ENCODE measurements at places on chromosomes 2 and 18.

- DNase-seq = no peak
Measured at GRCh38 chr2:175039490-175039889, 34.3 kb upstream of the CHN1 start.

GRCh38 chr2:69122271-69122670, 109.3 kb downstream of the ANTXR1 start:
- DNase-seq = no peak

DNA sequence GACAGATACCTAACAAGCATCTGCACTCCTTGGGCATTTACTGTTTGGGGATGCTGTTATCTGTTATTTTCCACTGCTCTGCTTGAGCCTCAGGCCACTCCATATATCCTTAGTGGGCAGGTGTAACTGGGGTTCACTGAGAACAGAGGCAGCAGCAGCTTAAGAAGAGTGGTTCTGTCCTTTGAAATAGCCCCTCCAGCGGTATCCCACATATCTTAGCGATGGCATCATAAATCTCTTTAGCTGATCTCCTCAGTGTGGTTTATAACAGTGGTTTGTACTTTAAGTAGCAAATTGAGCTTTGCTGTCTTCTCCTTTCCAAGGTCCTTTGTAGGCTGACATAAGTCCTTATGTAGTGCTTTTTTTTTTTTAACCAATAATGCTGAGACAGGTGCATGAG, 79.7 kb upstream of the RPRM start:
- no peak for DNase-seq

DNA sequence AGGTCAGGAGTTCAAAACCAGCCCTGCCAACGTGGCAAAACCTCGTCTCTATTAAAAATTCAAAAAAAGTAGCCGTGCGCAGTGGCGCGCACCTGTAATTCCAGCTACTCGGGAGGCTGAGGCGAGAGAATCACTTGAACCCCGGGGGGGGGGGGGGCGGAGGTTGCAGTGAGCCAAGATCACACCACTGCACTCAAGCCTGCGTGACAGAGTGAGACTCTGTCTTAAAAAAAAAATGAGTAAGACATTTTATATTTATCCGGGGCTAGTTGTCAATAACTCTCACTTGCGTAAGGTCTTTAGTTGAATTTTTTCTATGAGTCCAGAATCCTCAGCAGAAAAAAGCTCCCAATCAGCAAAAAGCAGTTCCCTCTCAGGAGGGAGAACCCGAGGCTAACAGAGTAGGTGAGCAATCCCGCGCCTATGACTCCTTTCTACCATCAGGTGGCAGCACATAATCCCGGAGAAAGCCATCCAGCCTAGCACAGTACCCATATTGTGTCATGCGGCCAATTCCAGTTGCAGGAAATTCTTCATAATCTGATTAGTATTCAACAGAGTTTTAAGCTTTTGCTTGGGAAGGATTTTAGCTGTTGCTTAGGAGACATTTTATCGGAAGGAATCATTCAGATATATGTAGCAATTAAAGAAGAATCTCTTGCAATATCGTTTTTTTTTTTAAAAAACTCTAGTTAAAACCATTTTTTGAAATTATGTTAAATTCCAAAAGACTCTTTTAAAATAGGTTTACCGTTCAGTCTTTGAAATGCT, 11.9 kb upstream of the CRYGA start:
- DNase-seq = peak; percentile 44

GRCh38 chr2:145040433-145040832, 520.5 kb upstream of the ZEB2 start:
- DNase-seq = no peak

DNA sequence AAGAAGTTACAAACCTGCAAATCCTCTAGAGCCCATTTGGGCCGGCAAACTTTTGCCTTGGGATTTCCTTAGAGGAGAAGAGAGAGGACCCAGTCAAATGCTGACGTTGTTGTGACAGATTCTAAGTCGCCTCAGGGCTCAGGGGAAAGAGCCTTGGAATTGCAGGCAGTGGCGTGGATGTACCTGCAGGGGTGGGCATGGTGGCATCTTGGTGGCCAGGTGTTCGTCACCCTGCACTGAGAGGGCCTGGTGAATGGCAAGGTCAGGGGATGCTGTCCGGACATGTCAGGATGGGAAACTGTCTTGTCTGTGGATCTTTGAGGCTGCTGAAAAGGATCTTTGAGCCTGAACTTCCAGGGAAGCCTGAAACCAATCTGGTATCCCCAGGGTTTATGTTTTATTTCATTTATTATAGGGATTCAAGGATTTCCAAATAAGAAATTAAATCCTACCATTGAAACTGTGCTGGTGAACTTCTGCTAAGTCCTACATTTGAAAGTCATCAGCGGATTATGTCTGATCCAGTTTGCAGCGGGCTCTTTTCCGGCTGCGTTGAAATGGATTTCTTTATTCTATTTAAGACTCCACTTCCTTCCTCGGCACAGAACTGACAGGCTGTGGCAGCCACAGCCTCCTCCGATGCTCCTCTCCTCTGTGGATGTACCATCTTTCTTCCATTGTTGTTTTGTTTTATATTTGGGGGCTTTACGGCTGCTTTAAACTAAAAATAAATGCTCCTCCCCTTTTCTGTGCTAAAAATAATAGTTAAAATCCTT, 207.6 kb downstream of the AGAP1 start:
- no peak for DNase-seq

DNA sequence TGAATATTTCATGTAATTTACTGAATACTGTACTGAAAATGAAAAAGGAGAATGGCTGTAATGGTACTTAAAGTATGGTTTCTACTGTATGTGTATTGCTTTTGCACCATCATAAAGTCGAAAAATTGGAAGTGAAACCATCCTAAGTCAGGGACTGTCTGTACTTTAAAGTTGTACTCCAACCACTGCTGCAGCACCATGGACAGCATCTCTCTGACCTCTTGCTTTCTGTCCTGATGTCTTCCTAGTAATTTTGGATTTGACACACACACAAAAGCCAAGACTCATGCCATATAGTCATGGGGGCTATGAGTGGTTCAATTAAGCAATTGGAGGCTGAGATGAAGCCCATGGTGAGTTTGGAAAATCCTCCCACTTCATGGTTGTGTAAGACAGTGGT, 256.3 kb upstream of the PKDCC start:
- DNase-seq = no peak

- no peak for DNase-seq
Measured at GRCh38 chr2:51350100-51350499, 318.2 kb upstream of the NRXN1 start.

DNA sequence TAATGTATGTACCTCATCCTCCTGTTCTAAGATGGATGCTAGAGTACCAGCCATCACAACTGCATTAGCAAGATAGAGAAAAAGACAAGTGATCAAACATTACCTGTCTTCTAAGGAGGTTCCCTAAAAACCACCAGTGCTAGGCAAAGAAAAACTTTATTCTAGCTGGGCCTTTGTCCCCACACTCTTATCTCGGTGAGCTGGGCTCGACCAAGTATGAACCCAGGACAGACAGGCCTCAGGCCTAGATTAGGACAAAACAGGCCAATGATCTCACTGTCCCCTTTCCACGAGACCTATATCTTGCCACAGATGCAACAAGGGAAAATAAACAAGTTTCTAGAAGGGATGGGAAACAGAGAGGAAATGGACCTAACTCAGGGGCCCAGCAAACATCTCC, 127.6 kb upstream of the PKDCC start:
- no peak for DNase-seq

GRCh38 chr2:139613264-139613663, 833.1 kb upstream of the NXPH2 start:
- DNase-seq = no peak

DNA sequence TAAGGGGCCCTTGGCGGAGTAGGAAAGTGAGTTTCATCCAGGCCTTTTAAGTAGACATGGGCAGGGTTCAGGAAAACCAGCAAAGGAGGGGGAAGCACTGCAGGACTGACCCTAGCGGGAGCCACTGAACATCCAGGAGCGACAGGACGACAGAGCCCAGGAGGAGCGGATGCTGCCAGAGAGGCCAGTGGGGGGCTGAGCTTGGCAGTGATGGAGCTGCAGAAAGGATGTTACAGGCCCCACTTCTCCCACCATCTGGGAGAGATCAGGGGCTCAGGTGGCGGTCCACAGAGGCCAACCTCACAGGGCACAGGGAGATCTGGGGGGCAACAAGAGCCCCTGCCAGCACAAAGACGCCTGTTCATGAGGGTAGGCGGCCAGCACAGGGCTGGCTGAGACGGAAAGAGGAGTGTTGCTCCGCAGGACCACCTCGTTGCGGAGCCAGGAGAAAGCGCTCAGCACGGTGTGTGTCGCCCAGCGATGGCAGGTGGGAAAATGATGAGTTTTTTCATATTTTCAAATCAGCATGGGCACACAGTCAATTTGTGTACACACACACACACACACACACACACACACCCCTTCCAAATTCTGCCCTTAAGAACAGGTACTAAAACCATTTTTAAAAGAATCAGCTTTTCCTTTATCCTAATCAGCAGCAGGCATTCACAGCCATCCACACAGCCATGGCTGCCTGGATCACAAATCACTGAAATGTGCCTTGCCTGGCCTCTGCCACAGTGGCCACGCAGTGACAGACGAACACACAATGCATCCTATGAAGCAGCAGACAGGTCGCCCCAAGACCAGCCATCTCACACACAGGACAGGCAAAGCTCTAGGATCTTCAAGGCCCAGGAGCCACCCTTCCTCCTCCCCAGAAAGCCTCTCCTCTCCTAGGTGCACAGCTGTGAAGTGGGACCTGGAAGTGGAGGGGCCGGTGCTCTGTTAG, 63.2 kb downstream of the NDUFA10 start:
- DNase-seq = no peak

GRCh38 chr2:27356056-27356381, 545 bp downstream of the GTF3C2 start:
- DNase-seq = no peak

GRCh38 chr2:217667512-217667911, 335.3 kb downstream of the TNS1 start:
- DNase-seq = no peak

- DNase-seq = no peak
Measured at GRCh38 chr2:111201214-111201613, 80.5 kb downstream of the BCL2L11 start.

GRCh38 chr2:128444121-128444771, 125.6 kb upstream of the HS6ST1 start:
- no peak for DNase-seq

DNA sequence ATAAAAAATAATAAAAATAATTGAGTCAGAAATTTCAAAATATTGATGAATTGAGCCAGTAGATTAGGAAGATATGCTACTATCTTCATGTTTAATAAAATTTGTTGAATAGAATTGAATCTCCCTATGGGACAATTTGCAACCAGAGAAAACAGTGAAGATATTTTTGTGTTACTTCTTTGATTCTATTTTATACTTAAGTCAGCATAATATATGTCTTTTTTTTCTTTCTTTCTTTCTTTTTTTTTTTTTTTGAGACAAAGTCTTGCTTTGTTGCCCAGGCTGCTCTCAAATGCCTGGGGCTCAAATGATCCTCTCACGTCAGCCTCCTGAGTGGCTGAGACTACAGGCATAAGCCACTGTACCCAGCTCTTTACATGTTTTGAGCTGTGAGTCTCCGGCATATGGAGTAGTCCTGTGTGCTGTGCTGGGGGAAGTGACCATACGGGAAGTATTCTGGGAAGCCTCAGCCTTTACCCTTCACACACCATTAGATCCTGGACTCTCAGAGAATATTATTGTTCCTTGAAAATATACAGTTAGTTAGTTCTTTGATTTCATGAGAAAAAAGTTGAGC, 13.8 kb upstream of the IAH1 start:
- no peak for DNase-seq

DNA sequence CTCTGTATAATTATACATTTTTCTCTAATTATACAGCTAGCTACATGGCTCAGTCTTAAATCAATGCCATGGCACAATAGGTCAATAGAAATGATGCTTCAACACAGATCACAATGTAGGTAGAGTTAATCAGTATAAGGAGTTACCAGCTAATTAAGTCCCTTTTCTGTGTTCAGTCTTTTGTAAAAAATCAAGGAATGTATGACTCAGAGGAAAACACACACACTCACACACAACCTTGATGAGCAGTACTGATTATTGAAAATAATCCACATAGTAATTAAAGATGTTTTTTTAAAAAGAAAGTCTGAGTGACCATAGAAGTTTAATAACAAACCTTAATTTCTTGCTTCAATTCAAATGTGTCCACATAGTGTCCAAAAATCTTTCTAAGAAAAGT, 691.3 kb downstream of the LRP1B start:
- no peak for DNase-seq

GRCh38 chr2:121210691-121211090, 74.3 kb downstream of the TFCP2L1 start:
- DNase-seq = no peak

GRCh38 chr18:27298214-27298804, 113.2 kb upstream of the CHST9 start:
- DNase-seq = no peak

GRCh38 chr18:51645607-51646006, 448.1 kb upstream of the MEX3C start:
- no peak for DNase-seq

GRCh38 chr2:101328474-101329007, 20.0 kb upstream of the RNF149 start:
- no peak for DNase-seq

GRCh38 chr18:38747153-38747552, 1181.6 kb upstream of the CELF4 start:
- DNase-seq = no peak

GRCh38 chr2:47079515-47080412, 75.3 kb downstream of the STPG4 start:
- no peak for DNase-seq

DNA sequence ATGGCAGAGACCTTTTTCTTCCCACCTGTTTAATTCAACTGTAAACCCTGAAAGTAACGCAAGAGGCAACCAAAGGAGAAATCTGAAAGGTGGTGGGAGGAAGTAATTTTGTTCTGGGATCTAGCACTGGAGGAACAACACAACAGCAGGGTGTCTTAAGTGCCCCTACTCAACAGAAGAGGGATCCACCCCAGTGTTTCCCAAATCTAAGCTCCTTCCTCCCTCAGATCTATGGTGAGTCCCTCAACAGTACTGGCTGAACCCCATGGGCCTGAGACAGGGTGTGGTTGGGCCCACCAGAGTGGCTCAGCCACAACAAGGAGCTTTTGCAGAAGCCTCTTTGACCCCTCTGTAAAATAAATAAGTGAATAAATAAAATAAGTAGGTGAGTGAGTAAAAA, 790.3 kb downstream of the ERBB4 start:
- DNase-seq = no peak

- DNase-seq = no peak
Measured at GRCh38 chr2:133400411-133400810, 167.9 kb downstream of the NCKAP5 start.

DNA sequence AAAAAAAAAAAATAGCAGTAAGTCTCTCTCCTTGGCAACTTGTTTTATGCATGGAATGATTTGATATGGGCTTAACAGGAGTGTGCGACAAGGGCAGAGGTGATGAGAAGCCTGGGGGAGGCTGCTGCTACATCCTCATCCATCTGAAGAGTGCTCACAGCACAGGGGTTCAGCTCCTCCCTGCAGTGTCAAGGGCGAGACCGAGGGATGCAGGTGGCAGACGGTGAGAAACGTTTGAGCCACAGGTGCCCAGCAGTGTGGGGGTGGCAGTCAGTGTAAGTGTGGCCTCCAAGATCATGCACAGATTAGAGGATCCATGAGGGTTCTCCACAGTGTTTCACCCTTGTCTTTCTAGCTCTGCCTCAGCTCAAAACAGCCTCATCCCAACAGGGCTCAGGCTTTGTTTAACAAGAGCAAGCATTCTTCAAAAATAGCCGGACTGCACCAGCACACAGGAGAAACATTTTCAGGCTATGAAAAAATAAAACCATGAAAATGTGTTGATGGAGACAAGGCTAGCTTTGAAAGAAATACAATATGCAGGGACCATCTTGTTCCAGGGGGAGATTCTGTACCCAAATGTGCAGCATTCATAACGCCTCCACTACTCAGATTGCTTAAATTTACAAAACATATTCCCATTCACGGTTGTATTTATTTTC, 324.5 kb upstream of the MYT1L start:
- no peak for DNase-seq

Measured in activated CD4-positive, alpha-beta T cell treated with anti-CD3 and anti-CD28 coated beads, Interleukin-2, amount 50 U/mL, for 1 hour (primary cell).